Activated T-cell treated with anti-CD3 and anti-CD28 coated beads for 48 hours (primary cell): ENCODE measurements at places on chromosomes 12 and 14.

DNA sequence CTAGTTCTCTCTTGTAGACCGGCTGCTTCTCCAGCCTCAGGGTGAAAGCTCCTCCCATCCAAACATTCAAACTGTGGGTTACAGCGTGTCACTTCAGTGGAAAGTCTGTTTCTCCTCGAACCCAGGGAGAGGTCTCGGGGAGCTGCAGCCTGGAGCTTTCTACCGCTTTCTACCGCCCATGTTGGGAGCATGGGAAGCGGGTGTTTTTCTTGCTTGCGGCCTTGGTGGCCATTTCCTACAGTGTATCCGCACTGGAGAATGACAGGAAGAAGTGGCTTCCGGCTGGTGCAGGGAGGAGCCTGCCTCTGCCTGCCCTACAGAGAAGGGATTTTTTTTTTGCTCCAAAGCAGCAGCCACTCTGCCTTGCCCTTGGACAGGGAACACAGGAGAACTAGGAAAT, 21.2 kb downstream of the ZFP36L1 start:
- DNase-seq: no peak

GRCh38 chr14:105196265-105196960, 15.3 kb upstream of the NUDT14 start:
- DNase-seq: no peak

GRCh38 chr12:58668871-58669270, 251.4 kb downstream of the LRIG3 start:
- DNase-seq: no peak

DNA sequence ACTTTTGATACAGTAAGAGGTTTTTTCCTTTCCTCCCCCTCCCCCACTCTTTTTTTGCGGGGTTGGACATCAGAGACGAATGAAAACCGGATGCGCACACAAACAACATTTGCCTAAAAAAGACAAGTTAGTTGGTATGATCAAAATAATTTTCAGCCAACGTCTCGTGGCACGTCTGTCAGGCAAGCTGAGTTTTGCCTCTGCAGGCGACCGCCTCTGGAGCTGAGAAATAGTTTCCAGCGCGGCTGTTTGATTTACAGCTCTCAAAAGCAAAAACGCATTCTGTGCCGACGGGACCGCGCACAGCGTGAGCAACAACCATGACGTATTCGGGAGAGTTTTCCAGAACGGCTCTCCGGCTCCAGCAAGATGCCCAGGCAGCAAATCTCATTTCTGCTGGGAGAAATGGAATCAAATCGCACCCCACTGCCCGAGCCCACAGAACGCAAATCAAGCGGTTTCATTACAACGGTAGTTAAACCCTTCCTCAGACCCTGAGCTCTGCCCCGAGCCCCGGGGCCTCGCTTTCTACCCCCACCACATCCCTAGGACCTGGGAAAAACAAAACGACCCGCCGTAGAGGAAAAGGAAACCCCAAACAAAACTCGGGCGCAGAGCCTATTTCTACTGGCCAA, 14.2 kb upstream of the CALM1 start:
- peak; percentile 58 for DNase-seq

DNA sequence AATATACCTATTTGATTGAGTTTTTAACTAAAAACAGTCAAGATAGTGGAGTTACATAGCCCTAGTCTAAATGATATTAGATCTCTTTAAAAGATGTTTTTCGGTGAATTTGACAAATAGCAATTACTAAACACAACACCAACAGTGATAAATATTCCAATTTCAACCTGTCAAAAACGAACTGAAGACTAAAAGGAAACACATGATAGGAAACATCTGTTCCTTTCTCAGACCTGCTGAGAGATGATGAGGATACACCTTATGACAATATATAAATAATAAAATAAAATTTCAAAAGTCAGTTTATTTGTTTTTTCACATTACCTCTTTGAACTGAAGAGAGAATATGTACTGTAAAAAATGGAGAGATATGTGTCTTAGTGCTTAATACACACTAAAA, 232.7 kb downstream of the RASSF9 start:
- DNase-seq: no peak

- no peak for DNase-seq
These were observed 129.6 kb downstream of the NDUFA12 start for GRCh38 chr12:94873734-94874517.

GRCh38 chr14:101318271-101318670, 243.0 kb upstream of the DIO3 start:
- DNase-seq: no peak

- no peak for DNase-seq
These were observed 30.5 kb upstream of the GRIP1 start for GRCh38 chr12:66709457-66709773.

DNA sequence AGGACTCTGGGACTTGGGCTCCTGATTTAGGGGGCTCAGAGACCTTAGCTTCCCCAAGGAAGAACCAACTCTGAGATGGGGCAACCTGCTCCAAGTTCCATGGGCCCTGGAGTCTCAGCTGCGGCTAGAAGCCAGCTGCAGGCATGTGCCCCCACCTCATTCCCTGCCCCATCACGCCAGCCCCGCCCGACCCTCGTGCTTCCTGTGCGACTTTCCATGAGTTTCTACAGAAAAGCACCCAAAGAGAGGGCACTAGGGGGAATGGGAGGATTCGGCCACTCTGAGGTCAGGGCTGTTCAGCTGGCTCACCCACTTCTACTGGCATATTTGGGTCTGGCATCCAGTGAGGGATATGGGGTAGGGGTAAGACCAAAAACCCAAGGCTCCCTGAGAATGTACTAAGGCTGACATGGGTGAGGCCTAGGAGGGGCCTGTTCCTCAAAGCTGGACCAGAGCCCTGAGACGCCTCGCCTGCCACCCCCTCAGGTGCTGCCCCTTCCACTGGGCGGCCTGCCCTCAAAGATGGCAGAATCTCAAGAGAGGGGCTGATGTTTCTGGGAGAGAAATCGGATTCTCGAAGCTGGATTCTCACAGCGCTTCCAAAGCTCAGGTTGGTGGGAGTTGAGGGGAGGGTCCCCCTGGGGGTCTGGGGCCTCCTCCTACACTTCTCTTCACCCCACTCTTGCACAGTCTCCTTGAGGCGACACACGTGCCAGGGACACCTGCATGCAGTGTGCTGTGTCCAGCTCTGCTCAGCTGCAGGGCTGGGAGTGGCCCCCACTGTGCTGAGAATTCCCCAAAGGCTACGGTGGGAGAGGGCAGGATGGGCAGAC, 22.1 kb downstream of the FAIM2 start:
- no peak for DNase-seq

- no peak for DNase-seq
These were observed 331.1 kb downstream of the GLT1D1 start for GRCh38 chr12:129184127-129184928.

GRCh38 chr14:64688811-64689281, 15.4 kb upstream of the PLEKHG3 start:
- DNase-seq: no peak

GRCh38 chr14:79044894-79045624, 874.9 kb downstream of the NRXN3 start:
- no peak for DNase-seq

DNA sequence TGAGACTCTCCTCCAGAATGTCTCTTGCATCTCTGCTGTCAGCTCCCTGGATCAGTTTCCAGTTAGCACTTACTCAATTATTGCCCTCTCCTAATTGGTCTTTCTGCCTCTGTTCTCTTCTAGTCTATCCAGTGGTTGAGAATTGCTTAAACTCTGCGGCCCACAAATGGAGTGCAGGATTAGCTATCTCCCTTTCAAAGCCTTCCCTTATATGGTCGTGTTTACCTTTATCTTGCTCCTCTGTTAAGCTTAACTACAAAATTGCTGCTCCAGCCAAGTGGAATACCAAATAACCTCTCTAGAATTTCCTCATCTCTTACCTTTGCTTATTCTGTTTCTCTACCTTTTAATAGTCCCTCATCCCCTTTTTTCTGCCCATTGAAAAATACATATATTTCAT, 132.7 kb downstream of the NRXN3 start:
- DNase-seq: no peak

GRCh38 chr12:27703720-27704452, 6.7 kb upstream of the MRPS35 start:
- peak; percentile 45 for DNase-seq

- DNase-seq: no peak
These were observed 46.7 kb downstream of the SLC4A8 start for GRCh38 chr12:51471111-51471864.

DNA sequence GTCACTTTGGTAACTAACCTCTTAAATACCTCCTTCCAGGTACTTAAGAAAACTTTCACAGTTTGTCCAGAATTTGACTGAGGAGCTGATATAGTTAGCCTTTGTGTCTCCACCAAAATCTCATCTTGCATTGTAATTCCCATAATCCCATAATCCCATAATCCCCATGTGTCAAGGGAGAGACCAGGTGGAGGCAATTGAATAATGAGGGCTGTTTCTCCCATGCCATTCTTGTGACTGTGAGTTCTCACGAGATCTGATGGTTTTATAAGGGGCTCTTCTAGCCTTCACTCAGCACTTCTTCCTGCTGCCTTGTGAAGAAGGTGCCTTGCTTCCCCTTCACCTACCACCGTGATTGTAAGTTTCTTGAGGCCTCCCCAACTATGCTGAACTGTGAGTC, 7.8 kb upstream of the NOVA1 start:
- DNase-seq: no peak

DNA sequence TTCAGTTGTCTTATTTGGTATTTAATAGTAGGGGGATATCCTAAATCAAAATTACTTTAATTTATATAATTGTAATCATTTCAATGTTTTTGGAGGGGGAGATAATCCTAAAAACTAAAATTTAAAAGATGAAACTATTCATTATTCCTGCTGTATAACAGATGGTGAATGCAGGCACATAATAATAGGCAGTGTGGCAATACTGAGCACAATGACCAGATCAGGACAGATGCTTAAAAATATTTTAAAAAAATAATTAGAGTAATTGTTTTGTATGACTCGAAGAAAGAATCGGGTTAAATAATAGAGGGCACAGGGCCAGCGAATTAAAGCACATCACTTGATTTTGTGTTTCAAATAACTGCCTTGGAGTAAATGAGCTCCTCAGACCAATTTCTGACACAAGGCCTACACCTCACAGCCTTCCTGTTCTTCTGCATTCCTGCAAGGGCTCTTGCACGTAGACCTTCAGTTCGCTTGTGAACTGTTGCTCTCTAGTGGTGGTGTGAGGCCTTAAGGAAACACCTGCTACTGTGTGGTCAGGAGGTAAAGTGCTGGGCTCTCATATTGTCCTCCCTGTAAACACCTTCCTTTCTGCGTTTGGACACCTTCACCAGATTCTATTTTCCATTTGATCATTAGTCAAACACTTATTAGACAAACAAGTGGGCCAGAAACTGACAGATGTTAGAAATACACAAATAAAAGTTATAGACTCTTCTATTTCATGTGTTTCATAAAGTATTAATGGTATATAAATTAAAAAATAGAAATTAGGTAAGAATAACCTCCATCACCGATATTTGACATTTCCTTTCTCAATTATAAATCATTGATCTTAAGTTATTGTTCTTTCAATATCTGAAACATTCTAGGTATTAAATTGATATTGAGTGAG, 29.3 kb upstream of the KLRF1 start:
- DNase-seq: peak; percentile 43

DNA sequence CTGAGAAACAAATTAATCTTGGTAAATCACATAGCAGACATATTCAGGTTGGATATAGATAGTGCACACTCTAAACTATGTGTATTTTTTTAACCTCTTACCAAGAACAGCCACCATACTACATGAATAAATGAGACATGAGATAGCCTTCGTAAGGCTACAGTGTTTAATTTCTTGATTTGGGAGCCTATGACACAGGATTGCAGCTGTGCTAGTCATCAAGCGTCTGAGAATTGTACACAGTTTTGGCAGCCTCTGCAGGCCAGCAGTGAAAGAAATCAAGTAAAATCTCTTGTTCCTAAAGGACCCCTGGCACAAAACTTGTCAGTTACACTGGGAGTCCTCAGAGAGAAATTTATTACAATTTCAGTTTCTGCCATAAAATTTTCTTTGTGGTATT, 236.1 kb downstream of the C12orf50 start:
- no peak for DNase-seq

GRCh38 chr12:101935890-101936746, 58.7 kb downstream of the DRAM1 start:
- DNase-seq: no peak

- no peak for DNase-seq
These were observed 372.5 kb downstream of the ADAMTS20 start for GRCh38 chr12:43179486-43179885.

DNA sequence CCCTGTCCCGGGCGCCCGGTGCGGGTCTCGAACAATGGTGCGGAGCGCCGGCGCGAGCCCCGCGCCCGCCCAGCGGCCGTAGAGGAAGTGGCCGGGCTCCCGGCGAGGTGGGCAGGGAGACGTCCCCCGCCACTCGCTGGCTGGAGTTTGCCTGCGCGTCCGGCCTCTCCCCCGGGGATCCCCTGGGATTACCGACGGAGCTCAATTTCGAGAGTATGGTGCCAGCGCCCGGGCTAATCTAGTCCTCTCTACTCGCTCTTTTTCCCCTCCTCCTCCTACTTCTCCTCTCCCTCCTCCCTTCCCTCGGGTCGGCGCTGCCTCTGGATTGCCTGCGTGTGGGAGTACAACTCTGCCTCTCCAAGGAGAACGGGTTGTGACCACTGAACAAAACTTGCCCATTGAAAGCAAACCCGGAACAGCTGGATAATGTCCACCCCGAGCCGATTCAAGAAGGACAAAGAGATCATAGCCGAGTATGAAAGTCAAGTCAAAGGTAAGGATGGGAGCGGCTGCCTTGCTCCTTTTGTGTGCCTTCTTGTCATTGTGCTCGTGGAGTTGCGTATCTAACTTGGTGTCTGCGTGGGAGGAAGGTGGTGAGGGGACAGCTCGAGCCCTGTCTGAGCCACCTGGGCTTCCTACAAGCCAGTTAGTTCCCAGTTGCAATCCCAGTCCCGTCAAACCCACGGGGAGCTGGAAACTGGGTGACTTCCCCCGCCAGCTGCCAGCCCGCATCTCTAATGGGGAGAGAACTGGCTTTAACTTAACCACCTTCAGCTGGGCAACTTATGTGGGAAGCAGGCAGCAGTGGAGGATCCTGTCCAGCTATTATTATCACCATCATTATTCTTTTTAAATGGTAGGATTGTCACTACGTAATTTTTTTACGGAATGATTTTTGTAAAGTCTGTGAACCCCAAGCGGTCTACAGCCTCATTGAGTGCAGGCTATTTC, at the start of gene SRGAP1:
Gene SRGAP1 (plus strand): TSS at position 310 of the 951 bp plus-strand sequence. CDS start 117 bp downstream, at position 427.
- DNase-seq: no peak

DNA sequence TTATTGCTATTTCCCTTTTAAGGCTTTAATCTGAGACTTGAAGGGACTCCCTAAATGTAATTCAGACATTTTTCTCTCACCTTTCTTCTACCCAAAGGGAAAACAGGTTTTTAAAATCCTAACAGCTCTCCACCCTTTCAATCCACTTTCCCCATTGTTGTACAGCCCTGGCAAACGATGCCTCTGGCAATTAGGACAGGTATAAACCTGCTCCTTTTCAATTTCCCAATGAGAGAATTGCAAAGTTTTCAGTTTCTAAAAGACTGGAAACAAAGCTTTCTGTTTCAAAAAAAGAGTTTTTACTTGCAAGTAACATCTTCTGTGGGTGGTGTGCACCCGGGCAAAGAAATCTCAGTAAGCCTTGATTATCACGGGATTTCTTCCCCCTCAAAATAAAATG, 131.2 kb downstream of the HMGA2 start:
- DNase-seq: no peak
